Posterior vena cava (tissue), 2 donors: ENCODE measurements at places on chromosomes 6 and 20.
A peak's percentile ranks its signal among the peaks of the same experiment; 100 is the strongest.

- DNase-seq = no peak
Measured at GRCh38 chr20:16292226-16292880, 280.9 kb downstream of the KIF16B start.

GRCh38 chr20:50821994-50822393 lies 27.1 kb downstream of the BCAS4 start:
- DNase-seq = no peak

- no peak for DNase-seq
Measured at GRCh38 chr6:147704691-147705090, 196.2 kb downstream of the SAMD5 start.

- no peak for DNase-seq
Measured at GRCh38 chr6:70592391-70593117, 25.8 kb downstream of the SDHAF4 start.

DNA sequence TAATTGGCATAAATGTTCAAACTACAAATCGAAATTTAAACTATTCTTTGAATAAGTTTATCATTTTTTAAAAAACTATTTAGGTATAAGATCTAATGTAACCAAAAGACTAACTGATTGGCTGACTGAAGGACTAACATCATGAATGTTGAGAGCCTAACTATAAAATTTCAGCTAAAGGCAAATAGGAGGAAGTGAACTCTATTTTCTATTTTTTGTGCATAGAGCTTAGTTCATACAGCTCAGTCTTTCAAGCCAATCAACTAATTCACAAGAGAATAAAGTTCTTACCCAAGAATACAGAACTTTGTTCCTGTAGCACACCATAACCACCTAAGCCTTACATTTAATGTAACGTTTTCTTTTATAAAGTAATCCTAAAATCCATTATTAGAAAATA lies 46.3 kb upstream of the STXBP5 start:
- no peak for DNase-seq

GRCh38 chr6:133504761-133505160 lies 263.6 kb downstream of the EYA4 start:
- no peak for DNase-seq

GRCh38 chr6:40356242-40356910 lies 230.8 kb downstream of the LRFN2 start:
- no peak for DNase-seq

- no peak for DNase-seq
Measured at GRCh38 chr20:19996917-19997316, 20.2 kb upstream of the NAA20 start.

GRCh38 chr6:39279539-39279938 lies 34.7 kb downstream of the KCNK17 start:
- DNase-seq = no peak

DNA sequence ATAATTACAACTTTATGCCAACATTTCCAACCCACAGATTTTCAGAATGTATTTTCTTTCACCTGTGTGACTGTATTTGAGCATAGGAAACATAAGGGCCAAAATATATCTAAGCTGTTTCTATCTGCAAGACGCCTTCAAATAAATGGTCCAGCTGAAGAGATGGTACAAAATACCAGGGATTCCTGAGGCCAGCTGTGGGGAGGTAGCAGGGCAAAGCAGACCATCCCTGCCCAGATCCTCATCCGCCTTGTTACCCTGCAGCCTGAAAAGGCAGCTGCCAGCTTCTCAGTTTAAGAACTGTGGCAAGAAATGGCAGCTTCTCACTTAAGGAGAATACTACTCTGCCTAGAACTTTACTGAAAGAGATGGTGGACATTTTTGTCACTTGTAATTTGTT lies 143.3 kb downstream of the KHDC1L start:
- no peak for DNase-seq

DNA sequence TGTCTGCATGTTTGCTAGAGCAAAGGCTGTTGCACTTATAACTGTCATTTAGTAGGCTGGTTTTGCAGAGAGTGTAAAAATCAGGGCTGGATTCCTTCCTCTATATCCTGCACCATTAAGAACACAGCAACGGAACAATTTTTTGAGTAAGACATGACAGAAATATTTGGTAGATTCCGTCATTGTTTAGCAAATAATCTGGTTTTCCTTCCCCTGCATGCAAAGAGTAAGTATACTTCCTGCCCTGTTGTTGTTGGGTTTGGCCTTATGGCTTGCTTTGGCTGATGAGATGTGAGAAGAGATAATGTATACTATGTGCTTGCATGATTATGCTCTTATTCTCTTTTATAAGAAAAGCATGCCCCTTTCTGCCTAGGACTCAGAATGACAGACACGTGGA lies 23.8 kb downstream of the MANEA start:
- DNase-seq = no peak

- DNase-seq = no peak
Measured at GRCh38 chr6:71665931-71666330, 220.4 kb upstream of the RIMS1 start.

DNA sequence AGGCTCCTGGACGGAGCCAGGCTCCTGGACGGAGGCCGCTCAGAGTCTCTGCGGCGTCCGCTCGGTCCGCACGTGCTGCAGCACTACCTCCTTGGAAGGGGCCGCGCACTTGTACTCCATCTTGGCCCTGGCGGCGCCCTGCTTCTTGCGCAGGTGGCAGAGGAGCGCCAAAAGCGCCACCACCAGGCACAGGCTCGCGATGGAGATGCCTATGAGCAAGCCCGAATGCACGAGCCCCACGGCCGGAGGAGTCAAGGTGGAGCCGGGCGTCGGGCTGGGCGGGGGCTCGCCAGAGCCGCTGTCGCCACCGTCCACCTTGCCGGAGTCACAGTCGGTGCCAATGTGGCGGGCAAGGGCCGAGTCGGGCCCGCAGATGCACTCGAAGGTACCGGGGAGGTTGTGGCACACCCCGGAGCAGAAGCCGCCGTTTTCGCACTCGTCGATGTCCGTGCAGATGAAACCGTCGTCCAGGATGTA lies 1.7 kb downstream of the THBD start:
- peak; percentile 85 for DNase-seq
